Vagina (tissue), 2 donors: ENCODE measurements at places on chromosomes 5 and 9.

GRCh38 chr9:137205126-137206069 is at the start of the genes NDOR1 and TMEM203:
NDOR1 (plus strand) TSS chr9:137205700; CDS start chr9:137205778, 78 bp downstream.
TMEM203 (minus strand) TSS chr9:137205648; CDS start chr9:137205414, 234 bp downstream.
- DNase-seq: no peak

DNA sequence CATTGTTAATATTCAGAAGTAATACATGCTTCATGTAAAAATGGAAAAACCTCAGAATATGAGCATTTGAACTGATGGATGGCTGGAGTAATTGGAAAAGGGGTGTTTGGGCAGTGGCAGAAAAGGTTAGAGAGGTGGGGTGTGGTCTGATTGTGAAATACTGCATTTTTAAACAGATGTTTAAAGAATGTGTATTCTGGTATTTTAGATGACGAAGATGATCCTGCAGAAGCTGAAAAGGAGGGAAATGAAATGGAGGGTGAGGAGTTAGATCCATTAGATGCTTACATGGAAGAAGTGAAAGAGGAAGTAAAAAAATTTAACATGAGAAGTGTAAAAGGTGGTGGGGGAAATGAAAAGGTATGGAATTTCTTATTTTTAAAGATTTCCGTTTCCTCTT is 18.8 kb downstream of the DDX46 start:
- no peak for DNase-seq

GRCh38 chr5:170278611-170279458 is 18.7 kb downstream of the LCP2 start:
- no peak for DNase-seq

- no peak for DNase-seq
These were observed 19.5 kb upstream of the SERINC5 start for GRCh38 chr5:80275347-80275746.
